ENCODE measurements at places on chromosomes 4 and X.

DNA sequence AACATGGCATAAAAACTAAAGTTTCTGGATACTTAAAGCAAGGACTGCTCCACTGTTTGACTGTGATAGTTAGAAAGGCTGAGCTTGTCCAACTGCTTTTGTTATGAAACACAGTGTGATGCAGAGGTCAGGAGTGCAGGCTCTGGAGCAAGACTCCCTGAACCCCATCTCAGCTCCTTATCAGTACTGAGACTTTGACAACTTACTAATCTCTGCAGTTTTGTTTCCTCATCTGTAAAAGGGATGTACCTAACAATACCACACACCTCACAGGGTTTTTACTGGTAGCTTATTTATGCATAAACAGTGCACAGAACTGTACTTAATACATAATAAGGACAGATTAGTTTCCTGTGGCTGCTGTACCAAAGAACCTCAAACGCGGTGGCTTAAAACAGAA, 804.3 kb downstream of the FSTL5 start:
- DNase-seq = no peak

DNA sequence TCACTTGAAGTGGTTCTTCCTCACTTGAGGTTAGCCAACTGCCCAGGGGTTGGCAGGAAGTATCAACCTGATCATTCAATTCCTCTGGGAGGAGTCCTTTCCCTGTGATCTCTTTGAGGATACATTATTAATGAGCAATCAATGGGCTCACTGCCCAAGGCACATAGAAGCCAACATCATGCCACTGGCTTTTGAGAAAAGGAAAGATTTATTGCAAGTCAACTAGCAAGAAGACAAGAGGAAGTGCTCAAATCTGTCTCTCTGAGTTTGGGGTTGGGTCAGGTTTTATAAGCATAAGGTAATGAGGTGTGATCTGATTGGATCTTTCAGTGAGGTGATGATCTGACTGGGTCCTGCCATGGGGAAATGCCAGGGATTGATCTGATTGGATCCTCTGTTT, 39.6 kb downstream of the FGFBP1 start:
- no peak for DNase-seq

DNA sequence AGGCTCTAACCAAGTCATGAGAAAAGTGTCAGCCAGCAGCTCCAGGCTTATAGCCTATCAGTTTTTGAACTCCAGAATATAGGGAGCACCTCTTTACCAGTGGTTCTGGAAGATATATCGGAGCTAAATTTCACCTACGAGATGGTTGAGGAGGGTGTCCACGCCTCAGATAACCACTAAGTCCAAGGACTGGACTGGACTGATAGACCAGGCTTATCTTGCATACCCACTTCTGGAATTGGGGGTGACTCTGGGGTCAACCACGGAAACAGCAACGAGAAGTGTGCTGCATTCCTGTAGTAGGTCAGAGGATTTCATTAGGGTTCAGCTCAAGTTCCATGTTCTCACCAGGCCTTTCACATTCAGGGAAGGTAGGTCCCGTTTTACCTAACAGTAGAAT, 38.6 kb upstream of the TRPC3 start:
- no peak for DNase-seq

GRCh38 chrX:150643271-150643670, 49.9 kb upstream of the MTMR1 start:
- no peak for DNase-seq

GRCh38 chr4:163663454-163664225, 169.2 kb downstream of the TMA16 start:
- no peak for DNase-seq

- no peak for DNase-seq
These were observed 31.9 kb downstream of the CBR4 start for GRCh38 chr4:168978001-168978700.

- no peak for DNase-seq
These were observed 11.0 kb upstream of the FGF5 start for GRCh38 chr4:80255329-80256095.
